ENCODE measurements at places on chromosomes 7 and 10.
A peak's percentile ranks its signal among the peaks of the same experiment; 100 is the strongest.

- DNase-seq: no peak
Observed at GRCh38 chr7:137985897-137986251, 16.0 kb downstream of the CREB3L2 start.

DNA sequence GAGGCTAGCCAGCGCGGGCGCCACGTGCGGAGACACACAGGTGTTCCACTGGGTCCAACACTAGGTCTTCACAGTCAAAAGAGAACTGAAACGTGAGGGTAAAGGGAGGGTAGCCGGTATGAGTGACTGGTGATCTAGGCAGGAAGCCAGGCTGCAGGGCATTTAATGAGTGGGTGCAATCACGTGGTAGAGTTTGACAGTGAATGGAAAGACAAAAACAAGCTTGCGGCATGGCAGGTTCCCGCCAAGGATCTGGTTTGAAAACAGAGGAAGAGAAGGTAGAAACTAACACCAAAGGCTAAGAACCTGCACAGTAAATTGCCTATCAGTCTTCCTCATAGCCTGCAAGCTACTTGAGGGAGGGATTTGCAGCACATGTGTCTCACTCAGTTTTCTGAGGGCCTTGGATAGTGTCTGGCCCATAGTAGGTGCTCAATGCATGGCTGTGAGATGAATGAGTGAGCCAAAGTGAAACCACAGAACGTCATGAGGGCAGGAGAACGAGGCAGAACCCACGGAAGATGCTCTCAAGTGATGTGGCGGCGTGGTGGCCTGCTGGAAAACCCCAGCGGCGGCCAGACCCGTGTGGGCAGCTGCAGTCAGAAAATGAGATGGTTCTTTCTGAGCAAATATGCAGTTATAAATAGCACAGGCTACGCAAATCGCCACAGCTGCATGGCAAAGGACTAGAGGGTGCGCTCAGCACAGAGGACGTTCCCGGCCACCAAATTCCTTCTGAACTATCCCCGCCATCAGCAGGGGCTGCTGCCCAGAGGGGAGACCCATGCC lies 183.6 kb upstream of the NFE2L3 start:
- no peak for DNase-seq

- DNase-seq: no peak
Observed at GRCh38 chr10:112279433-112279832, 3.8 kb upstream of the TECTB start.

DNA sequence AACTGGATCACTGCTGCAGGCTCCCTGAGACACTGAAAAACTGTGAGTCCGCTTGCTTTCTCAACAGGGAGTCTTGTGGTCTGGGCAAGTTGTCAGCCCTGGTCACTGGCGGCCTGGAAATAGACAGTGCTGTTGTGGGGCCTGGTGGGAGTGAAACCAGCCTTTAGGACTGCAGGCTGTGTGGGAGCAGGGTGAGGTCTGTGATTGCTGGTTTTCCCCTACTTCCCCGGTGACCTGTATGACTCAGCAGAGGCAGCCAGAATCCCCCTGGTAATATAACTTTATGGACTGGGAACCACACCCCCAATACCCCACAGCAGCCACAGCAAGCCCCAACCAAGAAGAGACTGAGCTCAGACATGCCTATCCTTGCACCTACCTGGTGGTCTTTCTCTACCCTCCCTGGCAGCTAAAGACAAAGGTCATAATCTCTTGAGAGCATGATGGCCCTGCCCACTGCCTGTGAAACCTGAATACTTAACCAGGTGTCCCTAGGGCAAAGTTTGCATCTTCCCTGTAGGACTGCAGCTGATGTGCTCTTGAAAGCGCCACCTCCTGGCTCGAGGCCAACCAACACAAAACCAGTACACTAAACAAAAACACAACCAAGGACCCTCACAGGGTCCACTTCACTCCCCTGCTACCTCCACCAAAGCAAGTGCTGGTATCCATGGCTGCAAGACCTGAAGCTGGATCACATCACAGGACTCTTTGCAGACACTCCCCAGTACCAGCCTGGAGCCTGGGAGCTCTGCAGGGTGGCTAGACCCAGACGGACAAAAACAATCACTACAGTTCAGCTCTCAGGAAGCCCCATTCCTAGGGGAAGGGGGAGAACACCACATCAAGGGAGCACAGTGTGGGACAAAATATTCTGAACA lies 7.2 kb upstream of the ADAM22 start:
- DNase-seq: peak; percentile 66

DNA sequence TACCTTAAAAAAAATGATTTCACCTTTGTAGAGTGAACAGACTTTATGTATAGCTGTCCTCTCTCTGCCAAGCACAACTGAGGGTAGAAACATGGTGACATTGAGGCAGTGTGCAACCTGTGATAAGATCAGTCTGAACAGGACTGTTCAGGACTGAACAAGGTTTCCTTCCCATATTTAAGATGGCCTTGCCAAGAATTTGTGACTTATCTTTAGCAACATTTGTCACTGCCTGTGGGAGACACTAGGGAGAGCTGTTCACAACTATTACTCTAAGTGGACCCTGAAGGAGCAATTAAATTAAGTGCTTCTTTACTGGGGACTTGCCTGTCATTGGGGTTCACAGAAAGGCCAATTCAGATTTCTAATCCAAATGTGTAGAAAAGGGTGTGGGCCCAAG lies 6.7 kb downstream of the OR13A1 start:
- no peak for DNase-seq

- no peak for DNase-seq
Observed at GRCh38 chr7:2633538-2634266, 1.9 kb downstream of the TTYH3 start.

DNA sequence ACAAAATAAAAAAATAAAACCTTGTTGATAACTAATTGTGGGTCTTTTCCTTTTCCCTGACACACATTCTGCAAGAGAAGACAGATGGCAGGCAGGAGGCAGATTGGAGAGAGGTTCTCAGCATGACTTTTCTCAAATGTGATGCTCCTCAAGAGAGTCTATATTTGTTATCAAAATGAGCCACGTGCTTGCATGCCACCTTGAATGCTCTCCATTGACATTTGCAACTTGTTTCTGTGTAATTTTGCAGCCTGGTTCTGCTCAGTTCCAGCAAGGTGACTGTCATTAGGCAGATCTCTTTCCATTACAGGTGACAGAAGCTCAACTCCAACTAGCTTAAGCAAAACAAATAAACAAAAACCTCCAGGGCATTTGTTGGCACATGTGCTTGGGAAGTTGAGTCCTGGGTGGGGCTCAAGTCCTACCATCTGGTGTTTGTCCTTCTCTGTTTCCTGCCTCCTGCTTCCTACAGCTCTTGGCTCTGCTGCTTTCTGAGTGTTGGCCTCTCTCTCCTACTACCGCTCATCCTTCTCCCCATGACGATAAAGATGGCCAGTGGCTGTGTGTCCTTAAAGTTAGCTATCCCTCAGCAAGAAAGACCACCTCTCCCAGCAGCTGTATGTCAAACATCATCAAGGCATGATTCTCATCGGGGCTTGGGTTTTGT lies 56.7 kb downstream of the GRK5 start:
- DNase-seq: no peak

- DNase-seq: no peak
Observed at GRCh38 chr7:158805414-158805813, 23.9 kb downstream of the ESYT2 start.

DNA sequence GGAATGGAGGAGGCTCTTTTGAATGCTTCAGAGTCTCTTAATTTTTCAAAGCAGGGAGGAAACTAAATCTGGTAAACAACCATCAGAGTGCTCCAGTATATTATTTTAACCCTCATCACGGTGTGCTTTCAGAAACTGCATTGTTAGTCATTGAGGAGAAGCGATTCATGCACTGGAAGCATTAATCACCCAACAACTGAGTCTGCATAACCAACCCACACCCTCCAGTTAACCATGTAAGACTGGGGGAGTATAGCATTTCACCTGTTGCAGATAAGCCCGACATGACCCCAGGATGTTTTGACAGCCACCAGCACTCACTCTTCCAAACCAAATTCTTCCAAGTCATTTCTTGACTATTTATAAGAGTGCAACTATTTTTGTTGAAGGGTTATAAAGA lies 257.6 kb downstream of the GATA3 start:
- no peak for DNase-seq

- no peak for DNase-seq
Observed at GRCh38 chr10:127737563-127738511, 852 bp downstream of the FOXI2 start.

- no peak for DNase-seq
Observed at GRCh38 chr7:1320616-1321240, 88.1 kb downstream of the UNCX start.

GRCh38 chr7:84701524-84702306 lies 485.1 kb downstream of the SEMA3D start:
- no peak for DNase-seq

- no peak for DNase-seq
Observed at GRCh38 chr7:157702311-157703023, 365.7 kb downstream of the DNAJB6 start.

GRCh38 chr7:138665669-138666140 lies 35.5 kb downstream of the SVOPL start:
- DNase-seq: no peak

DNA sequence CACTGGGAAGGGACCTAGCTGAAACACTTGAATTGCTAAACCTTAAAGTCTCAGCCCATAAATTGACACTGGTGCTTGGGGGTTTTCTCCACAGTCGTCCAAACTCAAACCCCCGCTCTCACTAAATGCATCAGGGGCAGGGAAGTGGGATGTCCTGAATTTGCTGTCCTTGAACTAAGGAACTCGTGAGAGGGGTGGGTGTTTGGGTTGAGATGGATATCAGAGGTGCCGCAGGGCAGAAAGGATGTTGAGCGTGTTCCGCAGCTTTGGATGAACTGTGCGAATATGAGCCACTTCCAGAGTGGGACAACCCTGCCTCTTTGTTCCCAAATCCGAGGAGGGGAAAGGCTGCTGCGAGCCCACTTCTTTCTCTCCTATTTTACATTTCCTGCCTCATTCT lies 90.3 kb upstream of the LYZL2 start:
- no peak for DNase-seq

- DNase-seq: no peak
Observed at GRCh38 chr10:130492266-130492934, 356.2 kb downstream of the GLRX3 start.

GRCh38 chr10:71269301-71270288 lies 49.5 kb upstream of the SLC29A3 start:
- peak; percentile 72 for DNase-seq

DNA sequence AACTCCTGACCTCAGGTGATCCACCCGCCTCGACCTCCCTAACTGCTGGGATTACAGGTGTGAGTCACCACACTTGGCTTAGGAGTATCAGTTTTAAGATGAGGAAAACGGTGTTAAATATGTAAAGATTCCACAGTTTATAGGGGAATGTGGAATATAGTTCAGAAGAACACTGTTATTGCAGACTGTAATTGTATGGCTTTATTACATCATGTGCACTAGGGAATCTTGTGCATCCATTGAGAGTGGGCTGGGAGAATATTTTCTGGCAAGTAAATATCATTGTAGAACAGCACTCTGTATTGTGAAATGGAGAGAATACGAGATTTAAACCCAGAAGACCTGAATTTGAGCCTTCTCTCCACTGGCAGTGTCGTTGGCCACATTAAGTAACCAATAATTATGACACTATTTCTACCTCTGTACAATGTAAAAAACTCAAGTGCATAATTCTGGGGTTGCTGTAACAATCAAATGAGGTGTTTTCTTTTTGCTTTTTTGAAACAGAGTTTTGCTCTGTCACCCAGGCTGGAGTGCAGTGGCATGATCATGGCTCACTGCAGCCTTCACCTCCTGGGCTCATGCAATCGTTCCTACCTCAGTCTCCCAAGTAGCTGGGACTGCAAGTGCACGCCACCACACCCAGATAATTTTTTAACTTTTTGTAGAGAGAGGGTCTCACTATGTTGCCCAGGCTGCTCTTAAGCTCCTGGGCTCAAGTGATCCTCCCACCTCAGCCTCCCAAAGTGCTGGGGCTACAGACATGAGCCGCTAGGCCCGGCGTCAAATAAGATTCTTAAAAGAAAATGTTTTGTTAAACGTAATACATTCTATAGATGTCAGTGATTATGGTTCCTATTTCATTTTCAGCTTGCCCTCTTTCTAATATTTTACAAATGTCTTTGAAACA lies 12.0 kb upstream of the PARD3 start:
- no peak for DNase-seq

GRCh38 chr7:460374-461116 lies 59.1 kb downstream of the PDGFA start:
- DNase-seq: peak; percentile 52

DNA sequence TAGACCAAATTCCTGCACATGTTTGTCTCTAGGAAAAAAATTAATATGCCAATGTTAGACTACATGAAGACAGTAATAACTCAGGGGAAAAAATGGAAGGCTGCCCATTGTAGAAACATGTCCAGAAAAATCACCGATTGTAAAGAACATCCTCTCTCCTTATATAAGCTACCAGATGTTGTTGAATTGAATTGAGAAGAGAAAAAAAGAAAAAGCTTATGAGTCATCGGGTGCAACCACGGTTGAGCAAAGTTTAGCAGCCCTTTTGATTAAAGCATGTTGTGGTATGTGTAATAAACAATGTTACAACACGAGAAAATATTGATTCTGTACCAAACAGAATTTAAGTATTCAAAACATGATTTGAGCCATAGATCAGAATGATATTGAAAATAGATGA lies 102.3 kb upstream of the ARHGAP21 start:
- no peak for DNase-seq

DNA sequence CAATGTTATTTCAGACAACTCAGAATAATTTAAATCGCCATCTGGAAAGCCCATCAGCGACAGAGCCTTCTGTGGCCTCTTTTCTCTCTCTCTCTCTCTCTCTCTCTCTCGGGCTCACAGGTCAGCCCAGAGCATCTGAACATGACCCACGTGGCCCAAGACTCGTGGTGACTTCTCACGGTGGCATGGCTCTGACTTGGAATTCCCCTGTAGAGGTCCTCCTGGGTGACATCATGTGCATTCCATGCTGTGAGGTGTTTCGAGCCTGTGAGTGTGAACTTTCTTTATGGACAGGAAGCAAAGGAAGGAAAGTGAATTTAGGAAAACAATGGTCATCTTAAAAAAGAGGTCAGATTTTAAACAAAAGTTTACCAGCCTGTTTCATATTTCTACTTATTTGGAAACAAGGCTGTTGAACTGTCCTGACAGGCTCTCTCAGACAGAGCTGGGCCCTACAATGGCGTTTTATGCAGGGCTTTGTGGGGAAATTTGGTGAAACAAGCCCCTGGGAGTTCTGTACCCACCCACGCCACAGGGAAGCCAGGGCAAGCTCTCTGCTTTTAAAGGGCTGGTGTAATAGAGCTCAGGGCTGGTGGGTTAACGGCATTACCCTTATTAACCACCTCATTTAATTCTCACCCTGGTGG lies 359.7 kb upstream of the ZNF32 start:
- DNase-seq: no peak

Measured in H1 (cell line).